ENCODE measurements at places on chromosomes 3 and 15.

GRCh38 chr3:176814285-176814684 is 383.0 kb downstream of the TBL1XR1 start:
- DNase-seq = peak; percentile 42

DNA sequence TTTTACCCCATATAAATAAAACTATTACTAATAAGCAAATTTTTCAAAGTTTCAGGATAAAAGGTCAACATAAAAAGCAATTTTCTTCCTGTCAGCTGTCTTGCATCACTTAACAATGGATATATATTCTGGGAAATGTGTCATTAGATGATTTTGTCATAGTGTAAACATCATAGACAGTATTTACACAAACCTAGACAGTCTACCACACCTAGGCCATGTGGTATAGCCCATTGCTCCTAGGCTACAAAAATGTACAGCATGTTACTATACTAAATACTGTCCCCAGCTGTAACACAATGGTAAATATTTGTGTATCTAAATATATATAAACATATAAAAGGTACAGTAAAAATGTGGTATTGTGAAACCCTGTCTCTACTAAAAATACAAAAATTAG is 156.7 kb downstream of the ANO10 start:
- no peak for DNase-seq

DNA sequence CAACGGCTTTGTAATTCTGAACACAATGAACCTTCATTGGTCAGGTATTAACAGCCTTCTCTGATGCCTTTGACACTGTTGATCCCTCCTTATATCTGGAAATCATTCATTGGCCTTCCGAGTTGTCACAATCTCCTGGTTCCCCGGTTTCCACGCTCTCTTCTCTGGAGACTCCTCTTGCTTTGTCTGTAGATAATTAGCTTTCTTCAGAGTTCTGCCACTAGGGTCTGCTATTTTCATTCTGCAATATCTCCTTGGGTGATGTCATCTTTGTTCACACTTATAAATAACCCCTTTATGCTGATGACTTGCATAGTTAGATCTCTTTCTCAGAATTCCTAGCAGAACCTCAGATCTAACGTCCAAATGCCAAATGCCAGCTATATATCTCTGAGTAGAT is 583.8 kb upstream of the ZNF717 start:
- no peak for DNase-seq

- DNase-seq = peak; percentile 59
Measured at GRCh38 chr15:72796515-72797337, 13.2 kb upstream of the ADPGK start.

- DNase-seq = no peak
Measured at GRCh38 chr3:14428087-14429033, 26.0 kb downstream of the SLC6A6 start.

- DNase-seq = no peak
Measured at GRCh38 chr3:57559526-57559925, 3.5 kb downstream of the PDE12 start.

- no peak for DNase-seq
Measured at GRCh38 chr3:121665488-121665887, 4.8 kb upstream of the HCLS1 start.

DNA sequence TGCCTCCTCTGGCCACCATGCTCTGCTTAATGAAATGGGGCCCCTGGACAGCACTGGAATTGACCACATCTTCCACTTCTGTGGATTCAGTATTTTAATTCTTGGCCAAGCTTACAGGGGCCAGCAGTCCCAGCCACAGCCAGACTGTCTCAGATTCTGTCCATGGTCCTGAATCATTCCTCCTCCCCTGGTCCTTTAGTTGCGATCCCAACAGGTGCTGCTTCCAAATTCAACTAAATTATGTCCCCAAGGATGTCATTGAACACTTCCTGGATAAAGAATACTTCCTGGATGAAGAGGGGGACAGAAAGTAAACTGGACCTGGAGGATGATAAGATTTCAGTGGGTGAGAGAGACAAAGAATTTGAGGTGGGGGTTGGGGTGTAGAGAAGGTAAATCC is 111.1 kb upstream of the FOXB1 start:
- no peak for DNase-seq

- DNase-seq = no peak
Measured at GRCh38 chr3:126937973-126938372, 44.9 kb upstream of the PLXNA1 start.

Data from activated CD4-positive, alpha-beta T cell treated with anti-CD3 and anti-CD28 coated beads, Interleukin-10, Interleukin-2, amounts not matched to agents 100 ng/mL and 50 ng/mL, durations not matched to agents 16 hours and 8 hours (primary cell).